ENCODE measurements at places on chromosomes 6 and 20. TPM values are rescaled to one million over a fixed set of nuclear protein-coding genes. Genes with fewer than 3 reads are reported as not detected.

The ITCH gene
- polyA plus RNA-seq: 14.0 TPM

The PAK5 gene
- 0.05 TPM for polyA plus RNA-seq

The PLN gene
- polyA plus RNA-seq: 110 TPM

The TRIM10 gene
- not detected for polyA plus RNA-seq

The AURKA gene
- 2.5 TPM for polyA plus RNA-seq

The KCNB1 gene
- polyA plus RNA-seq: 0.17 TPM

The ARMH2 gene
- polyA plus RNA-seq: not detected

The SPATA25 gene
- 7.1 TPM for polyA plus RNA-seq

DNA sequence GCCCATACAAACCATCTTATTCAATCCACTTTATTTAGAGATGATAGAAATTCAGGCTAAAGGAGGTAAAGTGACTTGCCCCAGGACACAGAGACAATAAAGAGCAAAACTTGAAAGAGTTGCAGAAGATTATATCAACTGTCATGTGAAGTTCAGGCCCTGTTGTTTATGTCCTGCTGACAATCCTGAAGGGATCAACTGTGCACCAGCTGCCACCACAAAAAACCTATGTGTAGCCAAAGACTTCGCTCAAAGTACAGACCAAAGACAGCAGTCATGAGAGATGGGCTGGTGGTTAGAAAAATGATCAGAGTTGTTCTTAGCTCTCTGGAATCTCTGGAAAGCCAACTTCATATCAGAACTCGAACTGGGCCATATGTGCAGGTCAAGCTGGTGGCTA is 16.0 kb upstream of the CITED2 start:
- no peak for DNase-seq

- no peak for DNase-seq
Observed at GRCh38 chr6:104459543-104459942, 400.2 kb downstream of the HACE1 start.

- DNase-seq: no peak
Observed at GRCh38 chr20:60073504-60073903, 115.3 kb downstream of the CDH26 start.

DNA sequence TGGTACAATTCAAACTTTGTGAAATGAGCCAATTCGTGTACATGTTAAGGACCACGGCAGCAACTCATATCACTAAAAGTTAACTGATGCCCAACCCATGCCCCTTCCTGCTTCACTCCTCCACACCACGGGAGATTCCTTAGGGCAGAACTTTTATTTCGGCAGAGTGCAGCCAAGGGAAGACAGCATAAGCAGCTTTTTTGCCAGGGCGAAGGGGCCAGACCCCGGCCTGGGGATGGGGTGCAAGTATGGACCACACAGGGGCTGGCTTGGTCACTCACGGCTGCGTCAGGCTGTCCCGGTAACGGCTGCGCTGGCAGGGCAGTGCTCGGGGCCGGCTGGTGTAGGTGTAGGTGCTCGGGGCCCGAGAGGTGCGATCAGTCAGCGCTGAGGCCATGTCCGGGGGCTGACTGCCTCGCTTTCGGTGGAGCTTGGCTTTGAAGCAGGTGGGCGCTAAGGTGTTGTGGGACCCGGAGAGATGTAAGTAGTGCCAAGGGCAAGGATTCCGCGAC is 792 bp downstream of the RSPH3 start:
- DNase-seq: no peak

GRCh38 chr20:3093861-3094361 is 9.4 kb upstream of the AVP start:
- no peak for DNase-seq

- no peak for DNase-seq
Observed at GRCh38 chr6:2802521-2803060, 37.4 kb downstream of the WRNIP1 start.

- DNase-seq: no peak
Observed at GRCh38 chr6:152418551-152418950, 218.6 kb downstream of the SYNE1 start.

DNA sequence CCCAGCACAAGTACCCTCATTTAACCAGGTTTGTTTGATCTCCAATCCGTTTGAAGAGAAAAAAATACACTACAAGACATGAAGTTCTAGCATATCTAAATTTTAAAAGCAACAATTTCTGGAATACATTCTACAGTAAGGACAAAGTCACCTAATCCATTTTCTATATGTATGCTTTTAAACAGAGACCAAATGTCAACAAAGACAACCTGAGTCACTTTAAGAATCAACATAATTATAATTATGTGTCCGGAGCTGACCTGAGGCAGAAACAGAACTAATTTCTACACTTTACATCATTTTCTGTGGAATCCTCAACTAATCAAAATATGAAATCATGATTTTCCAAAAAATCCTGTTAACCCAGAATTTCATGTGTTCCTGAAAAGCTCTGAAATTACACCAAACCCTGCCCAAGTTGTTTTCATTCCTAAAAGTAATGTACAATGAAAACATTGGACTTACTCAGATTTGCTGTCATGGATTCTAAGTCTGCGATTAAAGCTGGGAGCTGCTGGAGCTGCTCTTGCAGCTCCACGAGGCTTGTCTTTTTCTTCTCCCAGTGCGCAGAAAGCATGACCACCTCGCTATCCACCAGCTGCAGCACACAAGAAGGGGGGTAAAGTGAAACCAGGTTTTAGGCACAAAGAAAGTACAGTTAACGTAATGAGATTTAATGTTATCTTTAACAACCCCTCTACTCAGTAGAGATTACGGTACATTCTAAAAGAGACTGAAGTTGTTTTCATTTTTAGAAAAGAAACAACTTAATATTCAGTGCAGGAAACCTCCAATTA is 35.8 kb downstream of the DTNBP1 start:
- DNase-seq: no peak

DNA sequence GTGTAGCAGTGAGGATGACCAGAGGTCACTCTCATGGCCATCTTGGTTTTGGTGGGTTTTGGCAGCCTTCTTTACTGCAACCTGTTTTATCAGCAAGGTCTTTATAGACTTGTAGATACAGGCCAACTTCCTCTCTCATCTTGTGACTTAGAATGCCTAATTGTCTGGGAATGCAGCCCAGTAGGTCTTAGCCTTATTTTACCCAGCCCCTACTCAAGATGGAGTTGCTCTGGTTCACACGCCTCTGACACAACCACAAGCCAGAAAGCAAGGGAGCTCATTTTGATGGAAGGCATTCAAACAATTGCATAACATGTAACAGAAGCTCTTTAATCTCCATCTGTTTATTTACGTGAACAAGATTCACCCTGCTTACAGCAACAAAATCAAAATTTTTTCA is 492.0 kb upstream of the SULF2 start:
- no peak for DNase-seq

DNA sequence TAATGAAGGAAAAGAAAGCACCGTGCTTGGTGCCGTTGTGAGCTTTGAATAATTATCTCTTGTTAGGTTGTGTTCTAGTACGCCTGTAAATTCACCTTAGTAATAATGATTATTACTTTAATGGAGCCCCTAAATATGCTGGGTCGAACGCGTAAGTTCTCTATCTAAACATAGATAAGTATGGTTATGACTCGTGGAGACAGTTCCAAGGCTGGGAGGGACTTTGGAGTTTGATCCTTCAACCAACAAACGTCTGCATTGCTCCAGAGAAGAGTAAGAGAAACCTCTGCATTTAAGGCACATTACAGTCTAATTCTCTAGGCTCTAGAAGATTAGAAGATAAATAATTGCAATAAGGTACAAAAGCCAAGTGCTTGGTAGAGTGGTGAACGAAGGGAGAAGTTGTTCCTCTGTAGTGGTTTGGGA is 514 bp downstream of the ACOT13 start:
- no peak for DNase-seq

GRCh38 chr6:134491477-134491876 is 173.6 kb upstream of the SGK1 start:
- no peak for DNase-seq

DNA sequence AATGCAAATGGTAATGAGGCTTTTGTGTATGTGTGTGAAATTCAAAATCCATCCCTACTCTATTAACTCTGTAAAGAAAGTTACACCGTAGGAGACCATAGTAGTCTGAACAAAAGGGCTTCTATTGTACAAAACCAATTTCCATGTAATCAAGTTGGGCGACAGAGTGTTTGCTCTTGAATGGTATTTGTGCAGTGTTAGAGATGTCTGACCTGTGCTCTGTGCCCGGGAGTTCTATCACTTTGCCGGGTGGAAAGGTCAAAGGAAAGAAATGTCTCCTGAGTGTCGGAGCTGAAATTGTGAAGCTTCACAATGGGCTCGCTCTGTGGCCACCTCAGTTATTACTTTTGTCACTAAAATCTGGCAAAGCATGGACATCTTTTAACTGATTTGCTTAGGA is 312.0 kb downstream of the SAMD5 start:
- DNase-seq: no peak

DNA sequence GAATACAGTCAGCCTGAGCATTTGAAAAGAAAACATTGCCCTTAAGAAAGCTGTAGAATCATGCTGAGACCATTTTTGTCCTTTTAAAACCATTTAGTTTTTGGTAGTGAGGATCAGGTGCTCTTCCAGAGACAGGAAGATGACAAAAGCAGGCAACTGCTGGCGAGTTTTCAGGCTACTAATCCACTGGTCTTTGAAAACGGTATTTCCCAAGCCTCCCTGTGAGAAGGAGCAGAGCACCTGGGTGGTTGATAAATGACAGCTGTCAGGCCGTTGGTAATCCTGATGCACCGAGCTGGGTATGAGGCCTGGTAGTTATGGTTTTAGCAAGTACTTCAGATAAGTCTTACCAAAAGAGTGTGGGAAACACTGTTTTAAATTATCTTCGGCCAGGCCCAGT is 10.1 kb upstream of the SEC63 start:
- no peak for DNase-seq

- no peak for DNase-seq
Observed at GRCh38 chr6:151007076-151007475, 141.6 kb downstream of the MTHFD1L start.

DNA sequence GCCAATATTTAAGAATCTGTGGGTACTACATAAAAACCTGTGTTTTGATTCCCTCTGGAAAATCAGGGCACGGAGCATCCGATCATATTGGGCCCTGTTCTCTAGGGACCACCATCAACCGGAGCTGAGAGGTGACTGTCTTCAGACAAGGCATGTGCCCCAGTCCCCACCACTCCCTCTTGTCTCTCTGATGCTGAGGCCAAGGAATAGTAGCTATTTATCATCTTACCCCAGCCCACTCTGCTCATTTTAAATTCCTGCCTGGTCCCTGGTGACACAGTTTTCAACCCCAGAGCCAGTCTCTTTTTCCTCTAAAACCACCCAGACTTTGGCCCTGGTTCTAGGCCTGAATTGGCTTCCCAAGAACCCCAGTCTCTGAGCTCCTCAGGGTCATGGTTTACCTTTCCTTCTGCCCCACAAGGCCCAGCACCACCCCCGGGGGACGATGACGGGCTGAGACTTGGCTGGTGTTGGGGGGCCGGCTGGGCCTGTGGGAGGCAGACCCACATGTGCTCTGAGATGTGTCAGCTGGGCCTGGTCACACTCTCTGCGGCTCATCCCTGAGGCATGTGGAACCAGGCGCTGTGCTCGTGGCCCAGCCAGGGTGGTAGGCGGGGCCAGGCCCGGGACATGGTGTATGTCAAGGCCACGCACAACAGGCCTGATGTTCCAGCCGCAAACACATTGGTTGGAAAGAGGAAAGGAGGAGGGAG is 114.4 kb downstream of the CEBPB start:
- DNase-seq: peak; percentile 96

DNA sequence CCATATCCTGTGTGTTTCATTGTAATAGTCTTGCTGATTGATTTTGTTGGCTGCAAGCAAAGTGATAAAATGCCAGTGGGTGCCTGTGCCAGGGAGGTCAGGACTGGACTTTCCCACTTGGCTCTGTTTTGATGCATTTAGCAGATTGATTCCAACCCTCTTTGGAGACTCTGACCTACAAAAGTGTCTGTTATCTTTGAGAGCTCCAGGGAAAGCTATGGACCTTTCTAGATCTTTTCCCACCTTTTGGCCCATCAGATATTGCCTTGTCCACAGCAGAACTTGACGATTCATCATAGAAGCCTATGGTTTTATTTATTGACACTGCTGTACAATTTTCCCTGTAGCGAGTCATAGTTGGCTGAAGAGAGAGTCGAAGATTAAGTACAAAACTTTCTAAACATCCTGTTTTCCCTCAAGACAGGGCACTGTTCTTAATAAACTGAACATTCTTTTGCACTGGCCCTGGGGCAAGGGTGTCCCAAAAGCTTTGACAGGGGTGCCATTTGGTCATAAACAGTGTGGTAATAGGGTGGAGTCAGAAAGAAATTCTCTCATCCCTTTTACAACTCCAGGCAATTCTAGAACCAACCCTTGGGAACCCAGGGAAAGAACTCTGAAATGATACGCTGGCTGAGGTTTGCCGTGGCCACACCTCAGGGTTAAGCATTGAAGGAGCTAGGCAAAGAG is 53.7 kb downstream of the E2F3 start:
- no peak for DNase-seq

GRCh38 chr6:91694016-91694654 is 1107.3 kb upstream of the MAP3K7 start:
- DNase-seq: no peak

- DNase-seq: no peak
Observed at GRCh38 chr20:35517125-35517524, 12.3 kb downstream of the C20orf173 start.

GRCh38 chr20:13202565-13202964 is 18.5 kb upstream of the ISM1 start:
- no peak for DNase-seq

DNA sequence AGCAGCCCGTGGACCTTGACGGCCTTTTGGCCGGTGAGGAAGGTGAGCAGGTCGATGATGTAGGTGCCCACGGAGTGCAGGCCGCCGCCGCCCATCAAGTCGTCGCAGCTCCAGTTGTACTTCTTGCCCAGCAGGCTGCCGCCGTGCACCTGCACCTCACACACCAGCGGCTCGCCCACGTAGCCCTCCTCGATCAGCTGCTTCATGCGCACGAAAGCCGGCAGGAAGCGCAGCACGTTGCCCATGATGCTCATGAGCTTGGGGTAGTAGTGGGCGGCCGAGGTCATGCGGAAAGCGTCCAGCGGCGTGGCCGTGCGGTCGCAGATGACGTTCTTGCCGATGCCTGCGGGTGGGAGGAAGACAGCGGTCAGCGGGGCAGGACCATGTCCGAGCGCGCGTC is 37.0 kb upstream of the TBC1D7 start:
- DNase-seq: no peak

DNA sequence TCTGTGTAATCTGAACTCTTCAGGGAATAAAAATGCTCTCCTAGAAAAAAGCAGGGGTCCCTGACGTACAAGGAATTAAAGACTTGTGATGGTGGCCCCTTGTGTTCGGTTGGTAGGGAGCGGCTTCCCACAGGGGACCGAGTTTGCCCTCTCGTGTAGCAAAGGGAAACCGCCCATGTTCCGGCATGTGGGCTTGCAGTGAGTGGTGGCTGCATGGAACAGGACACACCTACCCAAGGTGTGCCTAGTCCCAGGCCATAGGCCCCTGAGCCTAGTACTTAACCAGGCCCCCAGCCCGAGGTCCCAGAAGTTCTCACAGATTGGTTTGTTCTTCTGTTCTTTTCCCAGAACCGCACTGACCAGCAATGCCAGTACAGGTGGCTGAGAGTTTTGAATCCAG is 15.5 kb downstream of the MYBL2 start:
- DNase-seq: no peak

DNA sequence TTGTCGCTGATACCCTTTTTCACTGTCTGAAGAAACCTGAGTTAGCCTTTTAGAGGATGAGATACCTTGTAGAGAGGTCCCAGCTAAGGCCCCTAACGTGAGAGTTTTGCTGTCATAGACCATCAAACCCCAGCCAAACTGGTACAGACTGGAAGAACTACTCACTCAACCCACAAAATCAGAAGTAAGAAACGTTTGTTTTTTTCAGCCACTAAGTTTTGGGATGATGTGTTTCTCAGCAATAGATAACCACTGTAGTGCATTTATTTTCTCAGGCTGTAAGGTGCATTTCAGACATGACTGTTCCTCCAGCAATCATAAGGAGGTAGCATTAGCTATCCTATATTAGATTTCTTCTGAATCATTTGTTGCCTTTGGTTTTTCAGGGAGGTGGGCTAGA is 407.3 kb upstream of the FLRT3 start:
- no peak for DNase-seq
